SK-N-DZ (cell line): ENCODE measurements at places on chromosomes 5 and 9.

GRCh38 chr9:106420511-106420944 lies 442.4 kb upstream of the ZNF462 start:
- DNase-seq = no peak

GRCh38 chr9:8224381-8224801 lies 424.8 kb upstream of the DMAC1 start:
- no peak for DNase-seq

- DNase-seq = no peak
Measured at GRCh38 chr9:88270413-88270812, 117.8 kb upstream of the SPIN1 start.

DNA sequence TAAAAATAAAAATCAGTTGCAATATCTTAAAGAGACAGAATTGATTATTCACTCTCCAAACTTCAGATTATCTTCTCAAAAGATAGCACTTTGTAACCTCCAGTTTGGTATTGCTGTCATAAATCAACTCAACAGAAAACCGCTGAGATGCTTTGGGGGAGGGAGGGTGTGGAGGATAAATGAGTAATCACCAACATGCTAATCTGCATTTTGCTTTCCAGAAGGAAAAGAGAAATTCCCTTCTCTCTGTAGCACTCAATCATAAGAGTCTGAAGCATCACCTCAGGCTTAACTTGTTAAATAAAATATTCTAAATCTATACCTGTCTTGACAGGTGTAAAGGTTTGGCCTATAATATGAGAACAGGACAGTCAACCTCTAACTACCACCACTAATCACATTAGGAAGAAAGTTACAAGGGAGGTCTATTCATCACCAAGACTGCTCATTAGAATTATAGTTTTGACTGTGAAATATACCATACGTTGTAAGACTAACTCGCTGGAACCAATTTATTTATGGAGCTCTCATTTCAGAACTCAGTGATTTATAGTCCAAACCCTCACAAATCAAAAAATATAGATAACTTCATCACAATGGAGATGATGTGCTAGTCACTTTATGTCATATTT lies 89.0 kb downstream of the PIK3R1 start:
- peak; percentile 67 for DNase-seq

DNA sequence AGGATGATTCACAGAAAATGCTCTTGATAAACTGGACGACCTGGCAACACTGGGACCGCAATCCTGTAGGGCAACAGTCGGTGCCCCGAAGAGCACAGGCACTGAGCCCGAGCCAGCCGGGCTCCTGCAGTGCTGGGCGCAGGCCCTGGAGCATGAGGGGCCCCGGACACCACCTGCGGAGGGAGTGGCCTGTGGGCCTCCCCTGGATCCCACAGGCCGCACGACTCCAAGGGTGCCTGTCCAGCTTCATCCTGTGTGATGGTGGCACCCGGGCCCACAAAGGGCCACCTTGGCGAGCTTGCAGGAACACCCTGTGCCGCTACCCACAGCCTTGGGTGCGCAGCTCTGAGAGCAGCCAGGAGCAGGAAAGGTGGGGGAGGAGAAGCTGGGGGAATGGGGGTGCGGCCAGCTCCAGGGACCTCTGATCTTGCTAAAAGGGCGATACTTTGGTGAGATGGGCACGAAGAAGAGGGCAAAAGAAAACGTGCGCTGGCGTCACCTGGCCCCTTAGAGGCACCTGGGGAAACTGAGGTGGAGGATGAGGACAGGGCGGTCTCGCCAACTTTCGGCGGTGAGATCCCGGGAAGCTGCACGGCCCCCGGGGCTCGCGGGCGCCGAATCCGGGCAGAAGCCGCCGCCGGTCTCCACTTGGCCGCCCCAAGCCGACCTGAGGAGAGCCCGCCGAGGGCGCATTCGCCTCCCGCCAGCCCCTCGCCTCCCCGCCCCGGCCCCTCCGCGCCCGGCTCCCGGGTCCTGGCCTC lies 722 bp downstream of the TBC1D9B start:
- DNase-seq = peak; percentile 21

DNA sequence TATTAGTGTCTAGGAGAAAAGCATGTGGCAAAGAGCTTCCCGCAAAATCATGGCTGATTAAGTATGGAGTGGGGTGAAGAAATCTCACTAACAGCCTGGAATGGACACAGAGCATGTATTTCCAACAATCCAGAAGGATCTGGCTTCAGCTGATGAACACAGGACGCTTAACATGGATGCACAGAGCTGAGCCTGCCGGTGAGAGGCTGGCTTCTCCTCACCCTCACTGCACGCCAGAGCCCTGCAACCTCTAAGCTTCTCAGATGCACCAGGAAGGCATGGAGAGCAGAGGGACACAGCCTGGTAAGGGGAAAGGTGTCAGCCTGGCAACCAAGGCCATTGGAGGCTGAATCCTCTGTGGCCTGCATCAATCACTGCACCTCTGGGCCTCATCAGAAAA lies 298.5 kb downstream of the TRIM32 start:
- DNase-seq = peak; percentile 19

DNA sequence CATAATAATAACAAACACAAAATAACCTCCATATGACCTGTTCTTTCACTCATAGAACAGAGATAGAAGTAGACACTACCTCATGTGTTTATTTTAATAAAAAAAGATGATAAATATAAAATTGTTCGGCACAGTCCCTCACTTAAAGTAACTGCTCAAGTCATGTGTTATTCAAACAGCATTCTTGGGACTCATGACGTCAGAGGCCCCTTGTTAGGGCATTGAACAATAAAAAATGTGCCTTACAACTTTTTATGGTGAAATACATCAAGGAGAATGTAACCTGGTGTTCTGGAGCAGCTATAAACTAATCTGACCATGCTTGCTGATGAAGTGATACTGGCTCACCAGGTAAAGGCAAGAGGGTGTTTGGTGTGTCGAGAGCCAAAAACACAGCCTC lies 12.2 kb upstream of the NDFIP1 start:
- DNase-seq = no peak

DNA sequence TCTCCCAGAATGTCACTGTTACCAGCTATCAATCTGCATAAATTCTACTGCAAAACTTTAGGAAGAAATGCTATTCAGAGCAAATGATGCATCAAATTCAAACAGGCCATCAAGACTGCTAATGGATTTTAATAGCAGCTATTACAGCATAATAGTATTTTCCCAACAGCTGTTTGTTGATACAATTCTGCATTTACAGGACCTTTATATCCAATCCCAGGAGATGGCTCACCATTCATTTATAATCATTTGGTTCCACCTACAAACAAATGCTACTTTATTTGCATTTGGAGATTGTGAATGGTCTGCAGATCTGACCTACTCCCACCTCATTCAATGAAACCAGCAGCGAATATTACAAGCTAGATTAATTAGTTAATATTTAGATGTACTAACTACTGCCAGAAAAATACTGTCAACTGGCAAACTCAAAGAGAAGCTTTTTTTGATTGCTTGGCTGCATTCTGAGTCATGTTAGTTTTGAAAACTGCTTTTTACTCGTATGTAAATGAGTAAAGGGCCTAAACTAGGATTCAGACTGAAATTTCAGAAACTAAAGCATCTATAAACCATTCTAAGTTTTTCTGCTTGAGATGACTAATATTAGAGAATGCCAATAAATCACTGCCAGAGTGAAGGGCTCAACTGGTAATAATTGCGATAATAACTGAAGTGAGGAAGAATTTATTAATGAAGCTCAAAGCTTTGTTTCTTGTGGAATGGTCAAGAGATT lies 7.1 kb upstream of the PCA3 start:
- no peak for DNase-seq

DNA sequence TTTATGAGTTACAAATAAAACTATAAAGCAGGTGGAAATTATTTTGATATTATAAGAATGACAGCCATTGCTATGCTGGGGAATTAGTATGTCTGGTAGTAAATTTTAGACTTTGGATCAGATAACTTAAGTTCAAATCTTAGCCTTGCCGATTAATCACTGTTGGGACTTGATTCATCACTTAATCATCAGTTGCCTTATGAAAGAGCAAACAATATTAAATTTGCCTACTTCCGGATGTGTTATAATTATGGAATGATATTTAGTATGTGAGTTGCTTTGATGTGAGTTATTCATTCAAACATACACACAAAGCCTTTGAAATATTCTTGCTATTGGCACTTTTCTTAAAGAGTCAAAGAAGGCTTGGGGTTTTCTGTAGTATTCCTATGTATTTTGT lies 717.7 kb downstream of the BRINP1 start:
- no peak for DNase-seq

GRCh38 chr5:35218981-35219380 lies 11.3 kb downstream of the PRLR start:
- DNase-seq = no peak

DNA sequence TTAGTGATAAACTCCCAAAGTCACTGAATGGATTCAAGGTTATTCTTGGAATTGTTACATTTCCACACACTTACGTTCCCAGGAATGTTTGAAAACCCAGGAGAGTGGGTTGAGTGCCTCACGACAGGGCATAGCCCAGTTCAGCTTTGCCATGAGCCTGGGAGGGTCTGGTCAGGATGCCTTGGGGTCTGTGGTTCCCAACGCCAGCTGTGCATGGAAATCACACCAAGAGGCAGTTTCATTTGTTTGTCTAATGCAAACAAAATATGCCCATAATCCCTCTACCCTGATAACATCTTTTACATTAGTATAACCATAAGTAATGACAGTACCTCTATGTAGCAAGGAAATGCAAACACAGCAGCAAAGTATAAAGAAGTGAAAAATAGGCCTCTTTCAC lies 25.3 kb upstream of the MSX2 start:
- no peak for DNase-seq

DNA sequence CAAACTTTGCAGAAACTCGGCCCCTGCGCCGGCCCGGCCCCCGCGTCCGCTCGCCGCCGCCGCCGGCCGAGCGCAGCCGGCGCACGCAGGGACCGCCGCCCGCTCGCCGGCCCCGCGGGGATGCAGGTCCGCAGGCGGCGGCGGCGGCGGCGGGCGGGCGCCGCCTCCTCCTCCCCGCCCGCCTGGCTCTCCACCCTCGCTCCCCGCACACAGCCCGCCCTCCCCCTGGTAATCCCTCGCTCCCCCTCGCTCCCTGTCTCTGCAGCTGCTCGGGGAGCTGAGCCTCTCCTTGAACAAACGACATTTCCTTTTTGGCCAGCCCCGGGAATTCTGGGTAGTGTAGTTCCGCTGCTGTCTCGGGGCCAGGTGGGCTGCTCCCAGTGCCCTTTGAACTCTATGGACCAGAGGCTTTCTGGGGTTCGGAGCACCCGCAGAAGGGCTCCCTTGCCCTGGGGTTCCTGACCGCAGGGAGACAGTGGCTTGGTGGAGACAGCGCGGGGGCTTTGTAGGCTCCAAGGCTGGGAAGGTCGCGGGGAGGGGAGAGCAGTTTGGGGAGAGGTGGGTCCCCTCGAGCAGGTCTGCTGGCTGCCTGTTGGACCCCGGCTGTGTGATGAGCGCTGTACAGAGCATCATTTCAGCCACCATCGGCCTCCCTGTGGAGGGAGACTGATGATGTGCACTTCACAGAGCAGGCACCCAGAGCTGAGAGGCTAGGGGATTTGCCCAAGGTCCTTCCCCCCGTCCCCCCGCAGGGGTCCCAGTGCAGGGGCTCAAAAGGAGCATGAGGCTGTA lies 1.8 kb upstream of the FAM78A start:
- DNase-seq = peak; percentile 86

- DNase-seq = no peak
Measured at GRCh38 chr9:31304576-31304975, 1079.9 kb upstream of the ACO1 start.

- no peak for DNase-seq
Measured at GRCh38 chr5:171453056-171453725, 33.7 kb downstream of the FGF18 start.

DNA sequence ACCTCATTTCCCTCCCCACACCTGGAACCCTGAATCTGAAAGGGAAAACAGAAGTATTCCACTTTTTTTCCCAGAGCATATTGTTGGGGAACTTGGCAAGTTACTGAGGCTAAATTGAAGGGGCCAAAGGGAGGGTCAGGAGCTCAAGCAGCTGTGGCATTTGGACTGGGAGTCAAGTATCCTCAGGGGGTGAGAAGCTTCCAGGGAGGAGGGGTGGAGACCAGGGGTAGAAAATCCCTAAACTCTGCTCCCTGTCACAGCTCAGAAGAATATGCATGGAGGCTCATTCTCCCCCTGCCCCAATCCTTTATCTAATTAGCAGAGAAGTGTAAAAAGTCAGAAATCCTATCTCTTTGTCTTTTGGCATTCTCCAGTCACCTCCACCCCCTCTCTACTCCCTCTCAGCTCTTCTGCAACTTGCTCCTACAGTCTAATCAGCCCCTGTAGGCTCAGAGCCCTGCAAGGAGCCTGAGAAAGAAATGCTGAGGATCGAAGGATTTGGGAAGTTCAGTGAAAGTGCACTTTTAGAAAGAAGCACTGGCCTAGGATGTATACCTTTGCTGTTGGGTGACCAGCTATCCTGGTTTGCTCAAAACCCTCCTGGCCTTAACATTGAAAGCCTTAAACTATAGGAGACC lies 5.7 kb upstream of the WNT8A start:
- DNase-seq = no peak

DNA sequence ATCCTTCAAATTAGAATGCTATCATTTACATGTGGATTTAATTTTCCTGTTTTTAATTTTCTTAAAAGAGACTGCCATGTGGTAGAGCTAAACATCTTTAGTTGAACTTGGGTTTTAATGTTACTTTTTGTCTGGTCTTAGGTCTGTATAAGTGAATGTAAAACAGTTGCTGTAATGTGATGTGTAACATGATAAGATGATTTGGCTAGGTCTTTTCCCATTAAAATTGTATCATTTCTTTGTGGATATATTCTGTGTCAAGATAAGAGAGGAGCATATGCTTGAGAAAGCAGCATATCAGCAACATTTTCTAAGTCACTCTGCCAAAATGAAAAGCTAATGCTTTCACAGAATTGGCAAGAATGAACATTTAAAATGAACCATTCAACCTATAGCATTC lies 18.5 kb downstream of the TMEM167A start:
- DNase-seq = peak; percentile 11

- DNase-seq = no peak
Measured at GRCh38 chr9:87181670-87182069, 234.4 kb upstream of the GAS1 start.

DNA sequence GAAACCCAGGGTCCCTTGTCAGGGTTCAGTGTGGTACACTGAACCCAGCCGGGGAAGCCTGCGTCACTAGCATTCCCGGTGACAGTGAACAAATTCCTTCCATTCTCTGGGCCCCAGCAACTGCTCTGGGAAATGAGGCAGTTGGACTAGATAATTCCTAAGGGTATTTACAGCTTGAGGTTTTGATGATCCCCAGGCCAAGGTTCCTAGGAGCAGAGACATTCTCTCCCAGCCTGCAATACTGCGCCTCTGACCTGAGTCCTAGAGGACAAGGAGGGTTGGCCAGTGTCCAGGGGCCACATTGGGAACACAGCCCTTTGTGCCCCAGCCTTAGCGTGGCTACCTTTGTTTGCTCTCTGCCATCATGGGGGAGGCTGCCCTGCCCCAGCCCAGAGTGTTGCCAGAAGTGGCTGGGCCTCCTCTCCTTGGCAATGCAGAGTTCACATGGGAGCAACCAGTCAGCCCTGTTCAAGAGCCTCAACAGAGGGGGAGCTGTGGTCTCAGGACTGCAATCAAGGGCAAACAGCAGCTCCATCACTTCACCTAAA lies 178.2 kb downstream of the SEC61B start:
- DNase-seq = peak; percentile 47

GRCh38 chr9:78171651-78172050 lies 64.2 kb upstream of the CEP78 start:
- no peak for DNase-seq
